ENCODE measurements at places on chromosomes 2 and 18. TPM values are rescaled to one million over a fixed set of nuclear protein-coding genes. Genes with fewer than 3 reads are reported as not detected.
A peak's percentile ranks its signal among the peaks of the same experiment; 100 is the strongest.

DNA sequence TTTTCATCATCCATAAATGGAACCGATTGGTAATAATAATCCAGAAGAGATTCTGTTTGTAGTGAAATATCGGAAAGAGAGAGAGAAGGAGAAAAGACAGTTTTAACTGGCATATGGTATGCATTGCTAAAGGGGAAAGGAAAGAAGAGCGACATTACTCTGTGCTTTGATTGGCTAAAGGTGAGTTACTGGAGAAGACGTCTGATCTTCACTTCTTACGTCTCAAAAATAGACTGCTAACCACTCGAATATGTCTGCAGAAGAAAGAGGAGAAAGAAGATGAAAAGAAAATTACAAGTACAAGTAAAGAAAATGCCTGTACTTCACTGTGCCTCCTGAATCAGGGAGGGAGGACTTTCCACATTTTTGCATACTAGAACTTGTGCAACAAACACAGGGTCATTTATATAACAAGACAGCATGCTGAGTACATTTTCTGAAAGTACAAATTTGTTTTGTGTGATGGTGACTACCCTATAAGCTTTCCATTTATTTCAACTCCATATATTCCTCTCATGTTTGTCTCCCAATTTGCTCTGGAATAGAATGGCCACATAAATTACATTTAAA lies 787.2 kb downstream of the RNF144A start:
- no peak for DNase-seq

DNA sequence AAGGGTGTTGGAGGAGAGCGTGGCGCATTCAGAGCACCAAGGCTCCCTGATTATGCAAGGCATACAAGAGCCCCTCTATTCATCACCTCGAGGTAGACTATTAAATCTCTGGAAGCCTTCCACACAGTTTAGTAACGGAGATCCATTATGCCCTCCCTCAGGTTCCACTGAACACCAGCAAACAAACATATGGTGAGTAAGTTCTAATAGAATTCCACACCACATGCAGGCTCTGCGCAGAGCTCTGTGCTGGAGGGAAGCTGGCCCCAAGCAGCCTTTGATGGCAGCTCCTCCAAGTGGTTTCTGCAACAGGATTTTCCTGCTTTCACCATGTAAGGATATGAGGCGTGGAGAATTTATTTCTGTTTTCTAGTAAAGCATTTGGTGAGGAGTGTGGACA lies 238.6 kb downstream of the C1D start:
- DNase-seq: no peak

GRCh38 chr2:70954886-70955285 lies 19.2 kb downstream of the ATP6V1B1 start:
- DNase-seq: peak; percentile 22

- no peak for DNase-seq
Observed at GRCh38 chr2:158021226-158021625, 80.5 kb upstream of the UPP2 start.

DNA sequence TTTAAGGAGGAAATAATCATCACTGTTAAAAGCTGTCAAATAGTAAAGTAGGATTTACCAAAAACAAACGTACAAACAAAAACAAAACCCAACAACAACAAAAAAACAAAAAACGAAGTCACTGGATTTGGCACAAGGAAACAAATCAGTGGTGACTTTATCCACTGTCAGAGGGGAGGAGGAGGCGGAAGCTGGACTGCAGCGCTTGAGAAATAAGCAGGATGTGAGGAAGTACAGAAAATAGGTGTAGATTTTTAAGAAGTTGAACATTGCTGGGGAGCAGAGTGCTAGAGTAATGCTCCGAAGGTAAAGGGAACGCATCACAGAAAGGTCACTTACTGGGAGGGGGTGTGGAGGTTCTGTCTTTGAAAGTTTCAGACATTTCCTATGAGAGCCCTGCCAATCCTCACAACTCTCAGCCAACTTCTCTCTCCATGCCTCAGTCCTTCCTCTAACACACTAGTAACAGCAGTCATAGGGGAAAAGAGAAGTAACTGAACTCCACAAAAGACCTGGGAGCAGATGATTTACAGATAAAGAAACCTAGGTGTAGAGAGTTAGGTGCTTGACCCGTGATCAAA lies 220.2 kb upstream of the SMAD7 start:
- DNase-seq: no peak

DNA sequence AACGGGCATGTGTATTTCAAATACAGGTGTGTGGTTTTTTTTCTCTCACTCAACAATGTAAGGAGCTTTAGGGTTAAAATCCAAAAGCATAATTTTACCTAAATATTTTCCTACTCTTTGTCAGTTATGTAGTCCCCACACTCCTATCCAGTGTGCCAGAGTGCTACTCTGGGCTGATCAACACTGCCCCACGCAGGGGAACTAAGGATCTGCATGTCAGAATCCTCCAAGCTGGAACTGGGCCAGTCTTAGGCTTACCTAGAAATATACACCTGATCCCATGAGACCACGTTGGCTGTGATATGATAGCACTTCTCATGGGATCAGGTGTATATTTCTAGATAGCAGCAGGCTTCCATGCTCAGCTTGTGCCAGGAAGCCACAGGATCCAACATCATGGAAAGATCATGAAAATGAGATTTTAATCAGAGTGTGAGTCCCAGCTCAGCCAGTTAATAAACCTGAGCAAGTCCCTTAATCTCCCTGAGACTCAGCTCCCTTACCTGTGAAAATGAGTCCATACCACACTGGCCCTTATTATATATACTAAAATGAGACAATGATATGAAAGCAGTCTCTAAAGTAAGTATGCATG lies 29.7 kb downstream of the CCDC141 start:
- DNase-seq: peak; percentile 63

NTSR2 gene
- total RNA-seq: not detected

Data from left lobe of liver (tissue), 2 donors.